Smooth muscle cell of the pulmonary artery (primary cell): ENCODE measurements at places on chromosomes 6 and 20. TPM values are rescaled to one million over a fixed set of nuclear protein-coding genes. Genes with fewer than 3 reads are reported as not detected.

The ARFGEF3 gene
- 1.0 and 3.1 TPM in 2 replicates for total RNA-seq

The KIF25 gene
- 0.72 TPM in 1 of 2 replicates, not detected in the other for total RNA-seq

The STMND1 gene
- total RNA-seq: not detected in 2 replicates

The TMEM14A gene
- total RNA-seq: 19.4 and 36.5 TPM in 2 replicates

The SLC44A4 gene
- 0.20 TPM in 1 of 2 replicates, not detected in the other for total RNA-seq

The HSF2 gene
- total RNA-seq: 16.3 and 17.2 TPM in 2 replicates

The NT5E gene
- total RNA-seq: 593 and 667 TPM in 2 replicates

The CEBPB gene
- 54.6 and 59.6 TPM in 2 replicates for total RNA-seq

The OOEP gene
- 0.13 and 0.30 TPM in 2 replicates for total RNA-seq

The UBD gene
- not detected in 2 replicates for total RNA-seq

The SASH1 gene
- total RNA-seq: 52.4 and 120 TPM in 2 replicates

The FILIP1 gene
- total RNA-seq: 0.33 and 0.91 TPM in 2 replicates

The EDN3 gene
- total RNA-seq: not detected in 2 replicates

The SLC17A2 gene
- total RNA-seq: 0.07 TPM in 1 of 2 replicates, not detected in the other

The MATN4 gene
- total RNA-seq: 0.03 TPM in 1 of 2 replicates, not detected in the other

The GSTA3 gene
- not detected in 2 replicates for total RNA-seq

The TEAD3 gene
- total RNA-seq: 16.1 and 16.2 TPM in 2 replicates

The SLC32A1 gene
- total RNA-seq: not detected in 2 replicates

The SYNDIG1 gene
- 0.56 and 1.4 TPM in 2 replicates for total RNA-seq

The HCK gene
- total RNA-seq: not detected in 2 replicates

The BPIFA3 gene
- not detected in 2 replicates for total RNA-seq

The TBXT gene
- total RNA-seq: not detected in 2 replicates

The SYS1 gene
- 34.0 and 36.3 TPM in 2 replicates for total RNA-seq

The TINAG gene
- not detected in 2 replicates for total RNA-seq

The CST8 gene
- not detected in 2 replicates for total RNA-seq

The PAX1 gene
- total RNA-seq: not detected in 2 replicates

The ZNF512B gene
- total RNA-seq: 11.9 and 15.3 TPM in 2 replicates

The CLIC5 gene
- total RNA-seq: under 0.01 TPM in 1 of 2 replicates, not detected in the other

The COL21A1 gene
- 1.6 and 23.1 TPM in 2 replicates for total RNA-seq

The TPBG gene
- total RNA-seq: 69.5 and 138 TPM in 2 replicates

The RWDD1 gene
- 14.2 and 14.9 TPM in 2 replicates for total RNA-seq

The WFDC2 gene
- total RNA-seq: not detected in 2 replicates

The LPIN3 gene
- 7.0 and 8.3 TPM in 2 replicates for total RNA-seq

The C20orf96 gene
- 2.9 and 5.0 TPM in 2 replicates for total RNA-seq

The MED23 gene
- total RNA-seq: 28.2 and 35.6 TPM in 2 replicates

The PAK5 gene
- 0.03 TPM in 1 of 2 replicates, not detected in the other for total RNA-seq

The AGPAT4 gene
- total RNA-seq: 8.5 and 9.0 TPM in 2 replicates

The LSM14B gene
- 43.7 and 52.0 TPM in 2 replicates for total RNA-seq

The ARHGAP18 gene
- 27.3 and 50.0 TPM in 2 replicates for total RNA-seq

The ID4 gene
- 6.1 and 19.0 TPM in 2 replicates for total RNA-seq

The FAM217A gene
- not detected in 2 replicates for total RNA-seq

The SIRPG gene
- total RNA-seq: not detected in 2 replicates

The RAB32 gene
- total RNA-seq: 70.8 and 89.8 TPM in 2 replicates

The RNF144B gene
- 1.2 and 2.7 TPM in 2 replicates for total RNA-seq

The KIAA0408 gene
- 0.50 and 0.78 TPM in 2 replicates for total RNA-seq

The BCKDHB gene
- 10.7 and 11.4 TPM in 2 replicates for total RNA-seq

The CSNK2A1 gene
- total RNA-seq: 153 and 156 TPM in 2 replicates

The BAG2 gene
- 16.5 and 16.6 TPM in 2 replicates for total RNA-seq

The NHLRC1 gene
- 2.6 and 2.9 TPM in 2 replicates for total RNA-seq

The ASIP gene
- not detected in 2 replicates for total RNA-seq

The SMLR1 gene
- not detected in 2 replicates for total RNA-seq

The BNIP5 gene
- total RNA-seq: not detected in 2 replicates

The MYH7B gene
- 0.13 and 0.20 TPM in 2 replicates for total RNA-seq

The KHDRBS2 gene
- not detected in 2 replicates for total RNA-seq

The SCUBE3 gene
- total RNA-seq: 11.8 and 153 TPM in 2 replicates

The CCN2 gene
- 658 and 710 TPM in 2 replicates for total RNA-seq

The PARD6B gene
- 0.20 and 0.59 TPM in 2 replicates for total RNA-seq
